CD8-positive, alpha-beta memory T cell (primary cell): ENCODE measurements at places on chromosomes 6 and 20. TPM values are rescaled to one million over a fixed set of nuclear protein-coding genes. Genes with fewer than 3 reads are reported as not detected.

The HDGFL1 gene
- polyA plus RNA-seq, result not detected

DNA sequence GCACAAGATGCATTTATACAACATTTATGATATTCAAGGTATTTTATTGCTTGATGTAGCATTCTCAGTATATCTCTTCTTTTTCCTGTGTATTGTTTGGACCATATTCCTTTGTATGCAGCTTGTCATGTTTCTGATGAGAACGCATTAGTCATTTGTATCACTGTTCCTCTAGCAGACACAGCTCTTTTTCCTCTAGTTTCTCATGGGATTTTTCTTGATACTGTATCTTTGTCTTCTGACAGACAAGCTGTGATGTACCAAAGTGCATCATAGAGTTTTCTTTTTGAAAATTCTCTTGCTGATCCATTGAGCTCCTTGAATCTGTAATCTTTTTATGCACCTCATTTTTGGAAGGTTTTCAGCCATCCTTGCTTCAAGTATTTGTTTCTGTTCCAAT lies 140.9 kb downstream of the SLC22A3 start:
- DNase-seq, result no peak

The NR2E1 gene
- polyA plus RNA-seq, result not detected

GRCh38 chr6:47308552-47309290 lies 984 bp downstream of the TNFRSF21 start:
- DNase-seq, result no peak

DNA sequence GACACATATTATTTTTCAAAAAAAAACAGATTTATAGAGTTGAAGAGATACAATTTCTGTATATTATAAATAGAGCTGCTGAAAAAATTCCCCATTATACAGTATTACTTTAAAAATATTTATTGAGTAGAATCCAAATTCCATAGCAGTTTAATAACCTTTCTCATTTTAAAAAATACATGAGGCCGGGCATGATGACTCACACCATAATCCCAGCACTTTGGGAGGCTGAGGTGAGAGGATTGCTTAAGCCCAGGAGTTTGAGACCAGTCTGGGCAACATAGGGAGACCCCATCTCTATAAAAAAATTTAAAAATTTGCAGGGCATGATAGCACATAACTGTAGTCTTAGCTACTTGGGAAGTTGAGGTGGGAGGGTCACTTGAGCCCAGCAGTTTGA lies 13.0 kb downstream of the ATRN start:
- no peak for DNase-seq

DNA sequence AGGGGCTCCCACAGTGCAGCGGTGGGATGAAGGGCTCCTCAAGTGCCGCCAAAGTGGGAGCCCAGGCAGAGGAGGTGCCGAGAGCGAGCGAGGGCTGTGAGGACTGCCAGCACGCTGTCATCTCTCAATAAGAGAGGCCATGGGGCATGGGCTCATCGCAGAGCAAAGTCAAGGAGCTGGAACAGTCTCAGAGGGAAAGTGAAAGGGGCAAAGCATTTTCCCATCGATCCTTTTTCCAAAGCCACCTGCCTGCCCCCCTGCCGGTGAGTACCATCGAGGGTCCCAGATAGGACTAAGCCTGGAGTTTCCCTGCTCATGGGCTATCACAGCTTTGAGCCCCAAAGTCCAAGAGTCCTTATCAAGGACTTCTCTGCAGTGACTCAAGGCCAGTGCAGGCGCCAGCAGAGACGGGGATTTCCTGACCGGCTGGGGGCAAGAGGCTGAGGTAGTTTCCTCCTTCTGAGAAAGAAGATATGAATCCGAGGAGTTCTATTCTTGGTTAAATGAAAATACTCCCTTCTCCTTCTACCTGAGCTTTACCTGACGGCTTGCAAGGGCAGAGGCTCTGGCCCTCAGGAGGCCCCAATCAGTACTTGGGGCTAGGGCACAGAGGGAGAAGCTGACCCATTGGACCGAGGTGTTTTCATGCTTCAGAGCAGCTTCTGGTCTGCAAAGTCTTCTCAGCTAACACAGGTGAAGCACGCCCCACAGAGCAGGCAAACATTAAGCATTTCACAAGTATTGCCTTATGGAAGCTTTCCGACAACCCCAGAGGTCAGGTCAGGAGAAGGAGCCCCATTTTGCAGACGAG lies 22.6 kb downstream of the ETV7 start:
- DNase-seq, result no peak

GRCh38 chr6:40577672-40578071 lies 9.5 kb downstream of the LRFN2 start:
- DNase-seq, result no peak
